ENCODE measurements at places on chromosomes 2 and 18. TPM values are rescaled to one million over a fixed set of nuclear protein-coding genes. Genes with fewer than 3 reads are reported as not detected.

RAMP1 gene
- total RNA-seq = 229 TPM

DNA sequence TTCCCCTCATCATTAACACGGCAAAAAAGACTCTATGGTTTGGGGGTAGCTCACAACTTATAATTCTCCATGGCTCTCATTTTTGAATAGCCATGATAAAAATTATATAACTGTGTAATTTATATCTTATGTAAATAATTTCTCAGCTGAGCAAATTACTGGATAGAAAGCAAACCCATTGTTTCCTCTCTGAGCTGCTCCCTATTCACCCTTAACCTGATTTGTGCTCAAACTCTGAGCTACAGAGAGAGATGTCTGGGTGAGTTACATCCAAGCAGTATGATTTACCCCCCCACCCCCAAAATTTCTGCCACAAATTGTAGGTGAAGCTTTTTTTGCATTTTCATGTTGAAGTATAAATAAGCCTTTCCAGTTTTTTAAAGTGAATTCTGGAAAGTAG lies 123.7 kb downstream of the TFCP2L1 start:
- H3K4me1 ChIP-seq = no peaks in the 10 kb centered on the region
- H3K27ac ChIP-seq = no peak overlapping the region
- no peaks in the 10 kb centered on the region for H3K36me3 ChIP-seq
- H3K4me3 ChIP-seq = no peak overlapping the region
- H3K27me3 ChIP-seq = no peaks in the 10 kb centered on the region
- DNase-seq = no peak

DNA sequence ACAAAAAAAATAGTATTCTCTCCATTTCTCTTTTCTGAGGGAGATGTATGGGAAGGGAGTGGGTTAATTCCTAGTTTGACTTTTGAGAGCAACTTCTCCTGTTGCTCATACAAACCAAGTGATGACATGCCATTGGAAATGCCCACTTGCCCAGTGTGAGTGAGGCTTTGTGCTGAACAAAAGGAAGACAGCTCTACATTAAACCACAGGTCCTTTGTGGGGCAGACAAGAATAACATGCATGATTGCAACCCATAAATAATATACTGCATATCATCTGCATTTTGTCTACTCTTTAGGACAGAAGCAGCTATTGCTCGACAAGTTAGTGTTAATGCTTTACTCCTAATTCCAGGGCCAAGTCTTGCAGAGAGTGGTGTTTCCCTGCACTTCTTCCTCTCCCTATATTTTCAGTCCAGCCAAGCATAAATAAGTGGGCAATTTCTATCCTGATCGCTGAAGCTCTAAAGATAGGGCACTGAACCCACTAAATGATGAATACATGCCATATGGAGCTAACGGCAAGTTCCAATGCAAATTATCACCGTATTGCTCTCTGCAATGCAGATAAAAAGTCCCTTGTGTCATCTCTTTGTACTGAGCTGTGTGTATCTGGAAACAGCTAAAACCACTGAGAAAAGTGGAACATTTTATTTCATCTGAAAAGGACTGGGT lies 19.4 kb upstream of the EHBP1 start:
- no peak overlapping the region for H3K4me3 ChIP-seq
- no peaks in the 10 kb centered on the region for H3K4me1 ChIP-seq
- H3K27me3 ChIP-seq = no peaks in the 10 kb centered on the region
- H3K27ac ChIP-seq = no peak overlapping the region
- no peaks in the 10 kb centered on the region for H3K36me3 ChIP-seq
- DNase-seq = peak; percentile 57

DNA sequence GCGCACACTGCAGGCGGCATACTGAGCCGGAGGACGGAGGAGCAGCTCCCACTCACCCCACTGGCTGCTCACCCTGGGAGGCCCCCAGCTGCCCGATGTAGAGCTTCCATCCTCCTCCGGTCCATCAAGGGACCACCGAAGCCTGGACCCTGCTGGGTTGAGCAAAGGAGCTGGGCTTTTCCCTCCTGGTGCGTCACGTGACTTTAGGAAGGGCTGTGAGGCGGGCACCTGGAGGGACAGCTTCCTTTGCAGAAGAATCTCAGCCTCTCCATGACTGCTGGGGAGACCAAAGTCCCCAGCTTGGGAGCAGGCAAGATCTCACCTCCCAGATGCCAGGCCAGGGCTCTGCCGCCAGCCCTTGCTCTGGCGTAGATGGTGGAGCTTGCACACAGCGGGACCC lies 102.7 kb downstream of the TWIST2 start:
- peak; percentile 81 for DNase-seq
- H3K36me3 ChIP-seq = no peaks in the 10 kb centered on the region
- H3K4me1 ChIP-seq = peaks cover 16% of the 10 kb centered on the region
- H3K27ac ChIP-seq = no peak overlapping the region
- no peaks in the 10 kb centered on the region for H3K27me3 ChIP-seq

GRCh38 chr18:3649135-3649632 lies 199.2 kb downstream of the TGIF1 start:
- H3K27ac ChIP-seq = no peak overlapping the region
- no peaks in the 10 kb centered on the region for H3K36me3 ChIP-seq
- no peaks in the 10 kb centered on the region for H3K4me1 ChIP-seq
- H3K27me3 ChIP-seq = no peaks in the 10 kb centered on the region
- DNase-seq = no peak

GRCh38 chr2:160367887-160368286 lies 125.7 kb downstream of the RBMS1 start:
- no peaks in the 10 kb centered on the region for H3K36me3 ChIP-seq
- H3K27me3 ChIP-seq = no peaks in the 10 kb centered on the region
- H3K4me3 ChIP-seq = peak overlapping the region; percentile 19
- peaks cover 97% of the 10 kb centered on the region for H3K4me1 ChIP-seq
- no peak for DNase-seq

DNA sequence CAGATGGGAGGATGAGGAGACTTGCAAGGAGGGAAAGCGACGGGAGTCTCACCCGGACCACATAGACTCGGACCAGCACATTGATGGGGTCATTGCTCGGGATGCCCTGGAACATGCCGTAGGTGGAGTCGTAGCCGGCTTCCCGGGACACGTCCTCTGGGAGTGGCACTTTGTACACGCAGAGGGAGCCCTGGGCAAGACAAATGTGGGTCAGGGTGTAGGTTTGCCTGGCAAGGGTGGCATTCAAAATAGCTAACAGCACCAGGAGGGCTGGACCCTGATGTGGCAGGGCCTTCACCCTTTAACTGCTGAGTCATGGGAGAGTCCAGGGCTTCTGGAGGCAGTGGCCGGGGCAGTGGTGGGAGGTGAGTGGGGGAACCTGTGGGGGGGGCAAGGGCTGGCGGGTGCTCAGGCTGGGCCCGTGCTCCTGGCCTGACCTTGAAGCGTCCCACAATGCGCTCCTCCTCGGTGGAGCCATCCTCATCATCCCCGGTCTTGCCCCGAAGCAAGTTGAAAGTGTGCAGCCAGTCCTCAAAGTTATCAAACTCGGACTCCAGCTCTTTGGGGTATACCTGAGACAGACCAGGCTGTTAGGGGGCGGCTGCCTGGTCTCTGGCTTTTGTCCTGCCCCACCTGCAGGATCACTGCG lies 11.1 kb downstream of the OTOF start:
- H3K36me3 ChIP-seq = no peaks in the 10 kb centered on the region
- no peak overlapping the region for H3K27ac ChIP-seq
- DNase-seq = no peak
- H3K27me3 ChIP-seq = no peaks in the 10 kb centered on the region

AMER3 gene
- total RNA-seq = 0.06 TPM

DNA sequence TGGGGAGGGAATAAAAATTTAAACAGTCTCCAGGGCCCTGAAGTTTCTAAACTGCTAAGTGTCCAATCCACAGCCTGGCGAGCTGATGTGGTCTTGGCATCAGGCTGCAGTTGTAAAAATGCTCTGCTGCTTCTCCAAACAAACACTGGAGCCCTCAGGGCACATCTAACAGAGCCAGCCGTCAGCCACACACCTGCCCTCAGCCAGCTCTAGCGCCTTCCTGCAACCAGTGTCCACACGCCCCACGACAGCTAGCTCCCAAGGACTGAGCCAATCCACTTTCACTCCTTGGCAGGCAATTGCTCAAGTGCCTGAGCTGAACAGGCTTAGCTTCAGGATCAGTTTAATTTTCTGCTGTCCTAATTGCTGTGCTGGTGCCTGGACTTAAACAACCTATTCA lies 446.4 kb upstream of the RAB12 start:
- no peak overlapping the region for H3K4me3 ChIP-seq
- peaks cover under 1% of the 10 kb centered on the region for H3K36me3 ChIP-seq
- H3K27ac ChIP-seq = no peak overlapping the region
- no peak for DNase-seq
- no peaks in the 10 kb centered on the region for H3K4me1 ChIP-seq

CCDC178 gene
- not detected for total RNA-seq

DNA sequence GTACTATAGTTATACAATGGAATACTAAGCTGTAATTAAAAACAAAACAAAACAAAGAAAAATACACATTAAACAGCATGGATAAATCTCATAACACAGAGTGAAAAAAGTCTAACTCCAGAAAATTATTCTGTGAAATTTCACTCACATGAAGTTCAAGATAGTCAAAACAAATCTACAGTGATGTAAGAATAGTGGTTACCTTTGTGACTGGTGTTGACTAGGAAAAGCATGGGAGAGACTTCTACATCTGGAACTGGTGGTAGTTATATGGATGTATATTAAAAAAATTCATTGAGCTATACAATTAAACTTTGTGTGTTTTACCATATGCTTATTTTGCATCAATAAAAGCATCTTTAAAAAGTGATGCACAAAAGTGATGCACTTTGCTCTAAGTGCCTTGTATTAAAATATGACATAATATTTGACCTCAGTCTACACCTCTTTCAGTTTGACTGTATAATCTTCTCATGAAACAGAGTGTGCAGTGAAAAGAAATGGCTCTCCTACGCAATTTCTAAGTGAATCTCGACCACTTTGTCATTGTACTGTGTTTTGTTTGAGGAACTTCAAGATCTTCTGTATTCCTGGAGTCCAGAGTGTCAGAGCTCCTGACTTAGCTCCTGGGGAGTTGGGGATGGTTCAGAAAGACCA lies 28.0 kb downstream of the STAT4 start:
- no peak for DNase-seq
- no peak overlapping the region for H3K27ac ChIP-seq
- no peaks in the 10 kb centered on the region for H3K4me1 ChIP-seq
- no peak overlapping the region for H3K4me3 ChIP-seq
- H3K36me3 ChIP-seq = no peaks in the 10 kb centered on the region

CDH2 gene
- total RNA-seq = 13.3 TPM
